GM04504 (cell line): ENCODE measurements at places on chromosomes 7 and 10.
A peak's percentile ranks its signal among the peaks of the same experiment; 100 is the strongest.

DNA sequence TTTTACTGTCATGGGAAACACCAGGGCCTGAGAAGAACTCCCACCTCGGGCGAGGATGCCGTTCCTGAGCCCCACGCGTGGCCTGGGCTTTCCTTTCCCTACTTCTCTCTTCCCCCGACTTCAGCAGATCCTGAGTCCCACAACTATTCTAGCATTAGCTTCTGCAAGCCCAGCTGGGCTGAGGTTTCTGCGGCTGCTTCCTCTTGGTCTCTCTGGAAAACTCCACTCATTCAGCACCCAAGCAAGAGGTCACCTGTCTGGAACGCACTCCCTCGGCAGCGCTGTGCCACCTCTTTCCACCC, 761 bp upstream of the DOCK1 start:
- no peak for DNase-seq

DNA sequence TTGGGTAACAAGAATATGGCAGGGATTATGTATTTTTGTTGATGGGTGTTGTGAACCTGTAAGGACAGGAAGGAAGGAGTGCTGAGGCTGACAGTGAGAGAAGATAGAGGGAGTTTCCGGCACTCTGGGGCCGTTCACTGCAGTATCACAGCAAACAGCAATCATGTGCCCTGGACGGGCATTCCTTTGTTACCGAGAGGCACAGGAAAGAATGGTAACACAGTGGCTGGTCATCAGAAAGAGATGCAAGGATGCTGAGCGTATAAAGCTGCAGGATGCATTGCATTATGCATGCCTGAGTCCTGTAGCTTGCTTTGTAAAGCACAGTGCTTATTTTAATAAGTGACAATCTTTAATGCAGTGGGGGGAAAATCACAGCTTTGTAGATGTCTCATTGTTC, 286.8 kb downstream of the RPS24 start:
- DNase-seq, result no peak

DNA sequence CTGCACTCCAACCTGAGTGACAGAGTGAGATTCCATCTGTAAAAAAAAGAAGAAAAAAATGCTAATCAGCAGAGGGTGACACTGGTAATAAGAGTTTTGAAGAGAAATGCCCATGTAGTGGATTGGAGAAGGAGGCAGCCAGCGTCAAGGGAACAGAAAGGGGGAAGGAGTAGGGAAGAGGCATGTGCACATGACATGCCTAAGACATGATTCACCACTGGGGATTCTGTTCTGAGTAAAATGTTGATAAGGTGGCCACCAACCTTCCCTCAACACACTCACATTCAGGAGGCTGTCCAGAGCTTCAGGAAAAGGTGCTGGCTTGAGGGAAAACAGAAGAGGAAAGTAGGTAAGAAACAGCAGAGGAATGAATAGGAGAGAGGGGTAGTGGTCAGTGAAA, 39.9 kb downstream of the AKR1D1 start:
- DNase-seq, result no peak

- no peak for DNase-seq
Measured at GRCh38 chr7:124747072-124747471, 18.5 kb downstream of the GPR37 start.

GRCh38 chr10:125208854-125209565, 48.6 kb upstream of the CTBP2 start:
- no peak for DNase-seq

- DNase-seq, result no peak
Measured at GRCh38 chr7:123148813-123149212, 51.0 kb downstream of the SLC13A1 start.

DNA sequence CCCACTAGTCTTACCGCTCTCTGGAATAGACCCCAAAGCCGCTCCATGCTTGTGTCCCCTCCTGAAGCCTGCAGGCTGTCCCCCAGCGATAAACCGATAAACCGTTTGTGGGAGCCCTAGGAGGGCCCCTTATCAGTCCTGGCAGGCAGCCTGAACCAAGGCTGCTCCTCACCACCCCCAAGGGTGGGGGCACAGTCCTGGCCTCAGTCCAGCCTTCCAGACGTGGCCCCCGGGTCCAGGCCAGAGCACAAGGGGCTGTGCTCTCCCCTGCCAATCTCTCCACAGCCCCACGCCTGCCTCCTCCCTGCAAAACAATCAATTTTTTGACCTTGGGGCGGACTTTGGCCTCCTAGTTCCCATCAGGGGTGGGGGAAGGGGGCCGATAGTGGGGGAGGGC, at the start of gene TFR2:
Gene TFR2 (minus strand): TSS at position 90 of the 397 bp plus-strand sequence. CDS start 43 bp downstream, at position 47.
- no peak for DNase-seq

- no peak for DNase-seq
Measured at GRCh38 chr7:16587790-16588189, 57.8 kb downstream of the ANKMY2 start.

DNA sequence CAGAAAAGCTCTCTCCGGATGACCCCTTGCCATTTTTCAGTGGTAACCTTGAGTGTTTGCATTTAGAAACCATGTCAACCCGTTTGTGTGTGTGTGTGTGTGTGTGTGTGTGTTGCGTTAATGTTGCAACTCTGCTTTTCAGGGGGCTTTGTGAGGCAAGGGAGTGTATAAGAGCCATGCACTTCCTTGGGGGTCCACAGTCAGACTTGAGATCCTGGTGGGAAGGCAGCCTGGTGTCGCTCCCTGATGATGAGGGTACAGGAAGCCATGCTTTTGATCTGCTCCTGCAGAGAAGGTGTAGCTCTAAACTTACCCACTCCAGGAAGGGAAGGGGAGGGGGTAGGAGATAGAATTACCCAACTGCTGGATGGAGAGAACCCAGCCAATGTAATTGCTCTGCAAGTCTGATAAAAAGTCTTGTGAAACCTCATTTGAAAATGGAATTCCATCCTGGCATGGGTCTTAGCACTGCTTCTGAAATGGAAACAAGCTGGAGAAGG, 10.7 kb downstream of the GRK5 start:
- no peak for DNase-seq

DNA sequence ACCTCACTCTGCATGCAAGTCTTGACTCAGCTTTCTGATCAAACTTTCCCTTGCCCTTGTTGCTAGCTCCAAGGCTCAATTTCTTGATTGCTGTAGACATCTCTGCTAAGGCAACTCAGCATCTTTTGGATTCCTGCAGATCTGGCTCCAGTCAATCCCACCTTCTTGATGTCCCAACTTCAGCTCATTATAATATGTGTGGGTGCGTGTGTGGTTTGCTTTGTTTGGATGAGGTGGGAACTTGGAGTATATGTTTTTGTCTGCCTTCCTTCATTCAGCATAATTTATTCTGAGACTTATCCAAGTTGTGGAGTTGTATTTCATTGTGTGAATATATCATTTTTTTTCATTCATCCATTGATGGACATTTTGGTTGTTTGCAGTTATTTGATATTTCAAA, 364.8 kb upstream of the IGFBP3 start:
- DNase-seq, result no peak

DNA sequence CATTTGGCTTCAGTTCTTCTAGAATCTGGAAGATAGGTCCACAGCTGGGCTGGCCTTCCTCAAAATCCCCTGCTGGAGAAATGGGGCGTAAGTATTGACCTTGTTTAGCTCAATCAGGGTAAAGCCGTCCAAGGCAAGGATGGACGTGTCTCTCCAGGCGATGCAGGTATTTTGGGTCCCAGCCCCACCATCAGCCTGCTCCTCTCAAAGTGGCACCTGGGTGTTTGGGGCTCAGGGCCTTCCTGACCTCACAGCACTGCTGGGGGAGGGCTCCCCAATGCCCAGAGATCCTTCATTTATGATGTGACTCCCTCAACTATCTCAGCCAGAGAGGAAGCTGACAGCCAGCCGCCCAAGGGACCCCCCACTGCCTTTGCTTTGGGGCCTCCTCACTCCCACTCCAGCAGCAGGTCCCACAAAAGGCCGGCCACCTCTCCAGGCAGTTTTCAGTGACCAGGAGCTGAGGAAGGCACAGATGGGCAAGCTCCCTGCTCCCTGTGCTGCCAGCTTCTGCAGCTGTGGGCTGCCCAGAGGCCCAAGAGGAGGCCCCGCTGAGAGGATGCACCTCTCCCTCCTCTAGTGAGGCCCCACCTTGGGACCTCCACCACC, 140.0 kb upstream of the TCERG1L start:
- DNase-seq, result no peak

DNA sequence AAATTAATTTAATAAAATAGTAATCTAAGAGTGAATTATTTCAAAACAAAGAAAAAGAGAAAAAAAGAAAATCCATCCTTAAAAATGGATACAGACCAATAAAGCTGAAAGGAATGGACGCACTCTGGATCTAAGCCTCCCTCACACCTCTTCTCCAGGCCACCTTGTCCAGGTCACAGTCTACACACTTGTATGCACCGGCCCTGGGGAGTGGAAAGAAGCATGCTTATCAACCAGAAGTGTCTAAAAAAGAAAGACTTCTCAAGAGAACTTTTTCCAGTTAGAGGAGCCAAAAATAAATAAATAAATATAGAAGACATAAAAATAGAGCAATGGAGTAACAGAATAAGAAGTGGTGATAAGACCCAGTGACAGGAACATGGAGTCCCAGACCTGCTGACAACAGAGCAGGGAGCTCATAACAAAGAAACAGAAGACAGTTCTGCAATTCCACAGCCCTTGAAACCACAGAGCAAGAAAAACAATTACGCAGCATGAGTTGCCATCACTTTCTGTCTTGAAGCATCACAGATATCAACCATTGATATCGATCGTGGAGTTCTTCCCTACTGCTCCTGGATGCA, 311.7 kb upstream of the NFE2L3 start:
- no peak for DNase-seq

- no peak for DNase-seq
Measured at GRCh38 chr10:78969719-78970118, 99.0 kb upstream of the ZMIZ1 start.

DNA sequence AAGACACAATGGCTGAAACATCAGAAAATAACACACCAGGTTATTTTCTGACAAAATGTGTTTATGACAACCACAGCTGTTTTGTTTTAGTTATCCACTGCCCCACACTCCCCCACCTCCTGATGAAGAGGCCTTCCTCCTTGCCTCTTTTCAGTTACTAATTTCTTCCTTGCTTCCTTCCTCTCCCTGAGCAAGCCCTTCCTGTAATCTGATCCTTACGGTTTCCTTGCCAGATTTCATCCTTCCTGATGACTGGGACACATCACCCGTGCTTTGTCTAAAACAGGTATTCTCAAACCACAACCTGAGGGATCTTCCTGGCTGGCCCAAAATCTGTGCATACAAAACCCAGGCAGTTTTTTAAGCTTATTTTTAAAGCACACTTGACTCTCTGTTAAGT, 39.4 kb downstream of the CHST15 start:
- DNase-seq, result no peak

GRCh38 chr7:72781631-72782030, 46.4 kb downstream of the TYW1B start:
- DNase-seq, result no peak

- DNase-seq, result no peak
Measured at GRCh38 chr10:51073453-51074237, 642 bp upstream of the PRKG1 start.

DNA sequence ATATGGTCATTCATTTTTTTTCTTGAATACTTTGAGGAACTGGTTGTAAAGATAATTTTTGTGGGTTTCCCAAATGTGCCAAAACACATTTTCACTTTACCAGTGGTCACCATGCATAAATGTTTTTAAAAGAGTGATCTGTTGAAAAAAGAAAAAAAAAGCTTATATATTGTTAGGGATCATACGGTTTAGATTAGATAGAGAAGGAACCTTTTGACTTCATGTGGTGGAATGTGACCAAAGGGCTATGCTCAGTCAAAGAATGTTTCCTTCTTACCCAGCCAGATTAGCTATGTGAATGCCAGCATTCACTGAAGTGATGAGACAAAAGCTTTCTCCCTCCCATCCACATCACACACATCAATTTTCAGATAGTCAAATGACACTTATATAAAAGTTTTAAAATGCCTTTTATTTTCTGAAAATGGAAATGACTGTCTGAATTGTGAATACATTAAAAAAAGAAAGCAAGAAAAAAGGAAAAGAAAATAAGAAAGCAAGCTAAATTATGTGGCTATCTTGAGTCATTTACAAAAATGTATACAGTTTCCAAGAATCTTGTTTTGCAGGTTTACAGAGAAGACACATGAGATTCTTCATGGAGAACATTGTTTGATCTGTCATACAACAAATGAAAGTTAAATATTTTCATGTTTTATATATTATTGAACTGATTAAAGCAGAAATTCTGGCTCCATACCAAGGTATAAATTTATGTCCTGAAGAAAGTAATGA, 8.6 kb upstream of the CPED1 start:
- DNase-seq, result no peak

DNA sequence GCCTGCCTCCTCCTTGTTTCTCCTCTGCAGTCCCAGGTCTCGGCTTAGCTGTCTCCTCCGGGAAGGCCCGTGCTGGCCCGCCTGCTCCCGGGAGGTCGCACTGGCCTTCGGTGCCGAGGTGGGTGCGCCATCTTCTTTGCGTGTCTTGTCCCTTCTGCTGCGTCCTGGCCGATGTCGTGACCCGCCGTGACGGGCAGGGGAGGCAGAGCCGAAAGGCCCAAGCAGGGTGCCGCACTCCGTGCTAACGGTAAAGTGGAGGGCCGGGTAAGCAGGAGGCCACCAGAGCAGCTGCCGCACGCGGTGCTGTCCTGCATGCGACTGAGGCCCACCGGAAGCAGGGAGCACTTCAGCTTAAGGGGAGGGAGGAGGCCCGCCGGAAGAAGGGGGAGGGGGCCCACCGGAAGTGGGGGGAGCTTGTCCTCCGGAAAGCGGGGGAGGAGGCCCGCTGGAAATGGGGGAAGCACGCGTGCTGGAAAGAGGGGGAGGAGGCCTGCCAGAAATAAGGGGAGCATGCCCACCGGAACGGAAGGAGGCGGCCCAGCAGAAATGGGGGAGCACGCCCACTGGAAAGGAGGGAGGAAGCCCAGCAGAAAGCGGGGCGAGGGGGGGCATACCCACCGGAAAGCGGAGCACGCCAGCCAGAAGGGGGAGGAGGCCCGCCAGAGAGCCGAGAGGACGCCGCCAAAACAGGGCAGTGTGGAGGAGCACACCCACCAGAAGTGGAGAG, 71.4 kb downstream of the PROSER2 start:
- DNase-seq, result no peak

DNA sequence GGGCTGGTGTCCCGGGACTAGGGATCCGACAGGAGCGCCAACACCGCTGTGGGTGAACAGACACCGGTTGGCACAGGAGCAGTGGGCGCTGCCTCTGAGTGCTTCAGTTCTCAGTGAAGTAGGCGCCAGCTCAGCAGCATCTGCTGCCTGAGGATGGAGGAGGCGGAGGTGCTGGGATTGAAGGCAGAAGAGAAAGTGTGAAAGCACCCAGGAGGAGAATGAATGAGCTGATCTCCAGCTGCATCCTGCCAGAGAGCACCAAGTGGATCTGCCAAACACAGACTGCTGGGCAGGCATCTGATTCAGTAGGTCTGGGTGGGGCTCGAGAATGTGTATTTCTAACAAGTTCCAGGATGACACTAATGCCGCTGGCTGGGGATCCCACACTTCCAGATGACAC, 74.5 kb downstream of the LANCL2 start:
- peak; percentile 24 for DNase-seq

DNA sequence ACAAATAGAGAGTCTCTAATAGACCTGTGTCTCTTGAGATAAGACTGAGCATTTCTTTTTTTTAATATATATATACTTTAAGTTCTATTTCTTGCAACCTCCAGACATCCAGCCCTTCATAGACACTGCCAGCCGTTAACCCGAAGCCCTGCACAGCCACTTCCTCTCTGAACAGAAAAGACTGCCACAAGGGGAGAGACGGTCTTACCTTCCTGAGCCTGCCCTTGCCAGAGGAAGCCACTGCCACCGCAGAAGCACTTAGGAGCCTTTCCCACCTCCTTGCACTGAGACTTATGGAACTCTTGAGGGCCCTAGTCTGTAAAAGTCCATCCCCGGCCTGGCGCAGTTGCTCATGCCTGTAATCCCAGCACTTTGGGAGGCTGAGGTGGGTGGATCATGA, 31.8 kb upstream of the PRSS1 start:
- DNase-seq, result no peak
